Dermis blood vessel endothelial cell (primary cell): ENCODE measurements at places on chromosomes 6 and 20. TPM values are rescaled to one million over a fixed set of nuclear protein-coding genes. Genes with fewer than 3 reads are reported as not detected.

DNA sequence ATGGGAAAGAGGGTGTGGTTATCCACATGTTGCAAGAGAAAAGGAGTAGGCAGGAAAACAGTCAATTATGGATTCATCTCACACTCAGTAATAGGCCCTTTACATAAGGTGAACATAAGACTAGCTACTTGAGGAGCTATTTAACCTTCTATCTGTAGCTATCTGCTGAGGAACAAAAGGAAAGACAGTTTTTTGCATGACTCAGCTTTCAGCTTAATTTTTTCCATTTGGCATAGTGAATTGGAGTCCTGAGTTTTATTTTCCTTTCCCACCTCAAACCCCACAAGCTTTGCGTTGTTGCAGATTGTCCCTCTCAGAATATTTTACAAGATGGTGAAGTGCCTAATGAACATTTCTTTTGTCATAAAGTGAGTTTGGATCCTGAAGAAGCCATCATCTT, 32.4 kb downstream of the UBD start:
- DNase-seq, result no peak

DNA sequence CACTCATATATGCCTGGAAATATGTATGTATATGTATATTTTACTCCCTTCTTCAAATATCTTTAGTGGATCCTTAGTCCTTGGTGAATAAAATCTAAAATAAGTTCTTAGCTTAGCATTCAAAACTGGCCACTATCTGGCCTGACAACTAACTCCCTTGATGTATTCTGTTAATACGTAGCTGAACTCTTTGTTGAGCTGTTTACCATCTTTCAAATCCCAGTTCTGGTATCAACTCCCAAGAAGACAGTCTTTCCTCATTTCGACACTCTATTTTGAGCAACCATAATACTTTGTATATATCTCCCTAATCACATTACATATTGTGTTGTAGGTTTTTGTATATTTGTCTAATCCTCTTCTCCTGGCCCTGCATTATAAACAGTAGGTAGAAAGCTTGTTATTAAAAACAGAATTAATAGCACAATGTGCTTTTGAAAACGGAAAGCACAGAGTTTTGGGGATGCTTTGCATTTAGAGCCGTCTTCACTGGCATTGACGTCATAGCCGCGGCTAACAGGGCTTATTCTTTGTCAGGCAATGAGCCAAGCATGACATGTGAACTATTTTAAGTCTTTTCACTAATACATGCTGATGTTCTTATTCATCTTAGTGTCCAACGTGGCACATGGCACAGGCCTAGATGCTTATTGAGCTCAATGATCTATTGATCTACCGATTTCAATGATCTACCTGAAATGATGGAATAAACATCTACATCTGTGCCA, 47.2 kb upstream of the CCN2 start:
- no peak for DNase-seq

GRCh38 chr6:1657771-1658165, 48.1 kb downstream of the FOXC1 start:
- DNase-seq, result no peak

DNA sequence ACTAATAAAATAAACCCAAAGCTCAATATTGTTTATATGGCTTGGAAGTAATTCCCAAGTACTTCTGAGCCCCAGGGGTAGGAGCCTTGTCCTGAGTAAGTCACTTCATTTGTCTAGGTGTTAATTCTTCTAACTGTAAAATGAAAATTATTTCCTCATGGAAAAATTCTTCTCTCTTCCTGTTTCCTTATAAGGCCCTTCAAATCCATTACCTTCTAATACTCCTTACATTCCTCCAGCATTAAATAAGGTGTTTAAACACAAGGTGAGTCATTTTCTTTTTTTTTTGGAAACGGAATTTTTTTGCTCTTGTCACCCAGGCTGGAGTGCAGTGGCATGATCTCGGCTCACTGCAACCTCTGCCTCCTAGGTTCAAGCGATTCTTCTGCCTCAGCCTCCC, 41.9 kb downstream of the PRR18 start:
- DNase-seq, result no peak

- peak; percentile 71 for DNase-seq
Observed at GRCh38 chr6:154500769-154501577, 9.5 kb downstream of the CNKSR3 start.

DNA sequence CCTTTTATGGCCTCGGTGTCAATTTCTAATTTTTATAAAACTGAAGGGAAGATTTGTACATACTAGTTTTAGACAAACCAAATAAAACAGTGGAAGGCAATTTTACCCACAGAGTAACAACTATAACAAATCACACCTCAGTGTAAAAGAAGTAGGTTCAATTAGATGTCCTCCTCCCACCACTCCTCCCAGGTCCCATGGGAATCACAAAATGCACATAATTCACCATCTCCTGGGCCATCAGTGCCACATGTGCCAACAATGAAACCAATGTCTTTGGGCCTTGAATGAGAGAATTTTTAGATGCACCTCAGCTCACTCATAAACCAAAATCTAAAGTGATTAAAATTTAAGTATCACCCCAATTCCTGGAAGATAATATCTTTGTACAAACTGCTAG, 267.8 kb downstream of the BTBD9 start:
- no peak for DNase-seq

DNA sequence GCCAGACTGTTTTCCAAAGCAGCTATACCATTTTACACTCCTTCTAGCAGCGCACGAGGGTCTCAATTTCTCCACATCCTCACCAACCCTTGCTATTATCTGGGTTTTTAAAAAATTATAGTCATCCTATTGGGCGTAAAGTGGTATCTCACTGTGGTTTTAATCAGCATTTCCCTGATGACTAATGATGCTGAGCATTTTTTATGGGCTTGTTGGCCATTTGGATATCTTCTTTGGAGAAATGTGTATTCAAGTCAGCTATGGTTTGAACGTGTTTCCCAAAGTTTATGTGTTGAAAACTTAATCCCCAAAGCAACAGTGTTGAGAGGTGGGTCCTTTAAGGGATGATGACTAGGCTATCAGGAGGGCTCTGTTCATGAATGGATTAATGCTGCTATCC, 6.7 kb downstream of the MCUR1 start:
- DNase-seq, result no peak

DNA sequence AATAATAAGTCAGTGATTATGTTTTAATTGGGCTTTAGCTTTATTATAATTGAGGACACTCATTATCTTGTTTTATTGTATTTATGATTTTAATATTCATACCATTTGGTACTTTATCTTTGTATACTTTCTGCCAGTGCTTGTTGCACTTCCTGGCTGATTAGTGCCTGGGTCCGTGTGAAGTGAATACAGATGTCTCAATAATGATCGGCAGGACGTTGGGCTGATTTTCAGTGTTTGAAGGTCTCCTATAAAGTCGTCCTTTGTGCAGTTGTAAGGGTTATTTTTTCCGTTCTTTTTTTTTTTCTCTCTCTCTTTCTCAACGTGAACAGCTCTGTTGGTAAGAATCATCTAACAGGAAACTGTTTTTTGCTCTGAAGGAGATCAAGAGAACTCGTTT, 450.0 kb upstream of the POU3F2 start:
- no peak for DNase-seq

GRCh38 chr6:44855562-44856411, 468.3 kb downstream of the CDC5L start:
- DNase-seq, result no peak

- DNase-seq, result no peak
Observed at GRCh38 chr6:1247056-1247455, 64.8 kb upstream of the FOXQ1 start.

CYP21A2 gene
- total RNA-seq, result 0.34 TPM in 1 of 2 replicates, not detected in the other

DNA sequence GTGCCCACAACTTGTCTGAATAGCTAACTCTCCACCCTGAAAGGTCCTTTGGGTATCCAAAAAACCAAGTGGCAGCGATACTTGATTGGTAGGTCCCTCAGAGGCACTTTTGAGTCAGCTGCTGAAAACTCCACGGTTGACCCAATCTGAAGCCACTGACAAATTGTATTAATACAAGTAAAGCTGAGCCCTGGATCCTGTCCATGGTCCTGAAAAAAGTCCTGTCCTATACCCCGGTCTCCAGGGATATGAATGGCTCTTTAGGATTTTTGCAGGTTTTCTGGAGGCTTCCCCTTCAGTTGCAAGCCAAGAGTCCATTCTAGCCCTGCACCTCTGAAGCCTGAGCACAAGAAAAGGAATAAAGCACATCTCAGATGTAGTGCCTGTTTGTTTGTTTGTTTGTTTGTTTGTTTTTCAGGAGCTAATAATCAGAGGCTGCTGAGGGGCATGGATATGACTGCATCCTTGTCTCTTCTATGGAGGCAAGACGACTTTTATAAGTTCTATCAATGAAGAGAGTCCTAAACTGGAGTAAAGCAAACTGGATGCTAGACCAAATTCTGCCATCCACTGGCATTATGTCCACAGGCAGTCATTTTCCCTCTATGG, 1.7 kb upstream of the SLC12A5 start:
- peak; percentile 71 for DNase-seq

GRCh38 chr6:41098366-41098765, 25.6 kb downstream of the NFYA start:
- peak; percentile 67 for DNase-seq

- DNase-seq, result no peak
Observed at GRCh38 chr6:127073222-127073621, 45.2 kb upstream of the RSPO3 start.

GRCh38 chr6:142947714-142948480, 2.9 kb upstream of the HIVEP2 start:
- DNase-seq, result no peak

DNA sequence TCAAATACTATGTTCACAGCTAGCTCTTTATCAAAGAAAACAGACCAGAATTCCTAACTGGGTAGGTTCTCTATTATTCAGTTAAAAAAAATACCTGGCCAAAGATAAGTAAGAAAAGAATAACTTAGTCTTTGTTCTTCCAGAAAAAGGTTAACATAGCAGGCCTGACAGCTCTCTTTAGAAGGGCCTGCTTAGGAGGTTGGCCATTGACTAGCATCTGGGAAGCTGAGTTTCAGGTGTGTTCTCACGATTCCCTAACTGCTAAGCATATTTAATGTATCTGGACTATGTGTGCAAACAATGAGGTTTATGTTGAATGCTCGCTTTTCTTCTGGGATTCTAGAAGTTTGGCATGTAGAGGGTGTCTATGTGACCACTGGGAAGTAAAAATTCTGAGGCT, 618.9 kb downstream of the HACE1 start:
- DNase-seq, result no peak

SLC17A3 gene
- 0.17 and 0.28 TPM in 2 replicates for total RNA-seq

DNAAF9 gene
- total RNA-seq, result 19.2 and 21.9 TPM in 2 replicates

GRCh38 chr6:25448965-25449538, 169.9 kb downstream of the CARMIL1 start:
- DNase-seq, result no peak

DNA sequence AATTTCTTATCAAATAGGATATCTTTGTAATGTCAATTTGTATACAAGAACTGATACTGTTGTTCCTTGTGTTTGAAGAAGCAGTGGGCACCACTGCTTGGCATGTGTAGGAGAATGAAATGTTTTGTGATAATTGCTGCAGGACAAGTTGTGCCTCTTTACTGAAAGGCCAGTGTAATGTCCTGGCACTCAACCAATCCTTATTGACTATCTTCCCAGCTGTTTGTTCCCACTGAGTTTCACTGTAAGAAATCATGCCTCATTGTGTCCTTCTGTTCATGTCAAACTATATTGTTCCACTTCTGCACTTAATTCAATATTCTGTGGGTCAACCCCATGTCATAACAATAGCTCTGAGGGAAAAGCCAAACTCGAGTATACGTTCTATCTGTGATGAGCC, 136.1 kb upstream of the FAM83B start:
- DNase-seq, result no peak

DNA sequence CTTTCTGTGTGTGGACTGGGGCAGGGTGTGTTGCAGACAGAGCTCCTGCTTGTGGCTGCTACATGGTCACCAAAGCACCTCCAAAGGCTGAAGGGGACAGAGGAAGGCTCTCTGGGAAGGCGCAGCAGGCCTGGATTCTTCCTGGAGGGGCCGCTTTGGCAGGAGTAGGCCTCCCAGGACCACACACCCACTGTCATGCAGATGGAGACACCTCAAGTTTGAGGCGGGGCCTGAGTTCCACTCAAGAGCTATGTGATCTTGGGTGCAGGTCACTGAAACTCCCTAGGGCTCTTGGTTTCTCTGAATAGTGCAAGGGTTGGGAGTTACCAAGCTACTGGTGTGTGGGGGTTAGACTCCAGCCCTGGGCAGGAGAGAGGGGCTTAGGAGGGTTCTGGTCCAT, 27.9 kb downstream of the EFCAB8 start:
- DNase-seq, result no peak

DEFB124 gene
- not detected in 2 replicates for total RNA-seq

- peak; percentile 93 for DNase-seq
Observed at GRCh38 chr20:23145281-23145700, 59.2 kb upstream of the CD93 start.

DNA sequence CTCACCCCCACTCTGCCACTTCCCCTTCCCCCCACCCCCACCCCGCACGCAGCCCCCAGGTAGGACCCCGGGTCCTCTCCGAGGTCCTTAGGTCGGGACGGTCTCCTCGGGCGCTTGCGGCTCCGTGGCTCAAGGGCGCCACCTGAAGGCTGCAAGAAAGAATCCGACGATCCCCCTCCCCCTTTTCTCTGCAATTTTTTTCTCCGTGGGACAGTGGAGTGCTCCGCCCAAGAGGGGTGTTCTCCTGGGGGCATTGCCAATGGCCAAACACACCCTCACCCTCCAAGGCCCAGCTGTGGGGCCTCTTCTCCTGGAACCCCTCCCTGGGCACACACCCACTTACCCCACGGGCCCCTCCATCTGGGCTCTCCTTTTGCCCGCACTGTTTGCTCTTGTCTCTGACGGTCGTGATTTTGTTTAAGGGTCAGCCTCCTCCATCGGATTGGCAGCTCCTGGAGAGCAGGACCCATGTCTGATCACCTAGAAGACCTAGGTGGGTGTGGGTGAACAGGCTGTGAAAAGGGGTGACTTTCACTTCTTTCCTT, 1.1 kb upstream of the TMEM74B start:
- peak; percentile 76 for DNase-seq

- no peak for DNase-seq
Observed at GRCh38 chr20:49759266-49759950, 45.7 kb upstream of the B4GALT5 start.

DNA sequence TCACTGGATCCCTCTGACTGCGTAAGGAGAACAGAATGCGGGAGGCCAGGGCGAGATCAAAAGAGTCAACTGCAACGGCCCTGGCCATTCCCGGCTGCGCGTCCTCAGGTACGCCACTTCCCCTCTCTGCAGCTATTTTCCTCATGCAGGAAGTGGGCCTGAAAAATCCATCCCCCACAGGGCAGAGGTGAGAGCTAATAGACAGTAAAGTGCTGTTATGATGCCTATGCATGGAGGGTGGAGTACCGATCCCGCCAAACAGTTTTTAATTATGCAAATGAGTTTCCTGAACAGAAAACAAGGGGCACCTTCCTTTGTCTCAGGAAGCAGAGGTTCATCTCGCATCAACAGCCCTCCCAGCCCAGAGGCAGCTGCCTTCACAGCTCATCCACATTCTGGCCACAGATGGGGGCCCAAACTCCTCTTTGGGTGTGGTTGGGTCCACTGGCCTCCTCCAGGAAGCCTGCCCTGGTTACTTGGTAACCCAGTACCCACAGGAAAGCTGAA, 9.3 kb downstream of the PREX1 start:
- DNase-seq, result peak; percentile 17

NKAIN2 gene
- total RNA-seq, result not detected in 2 replicates

BMP6 gene
- 234 TPM in 2 replicates for total RNA-seq
